Omental fat pad (tissue), 4 donors: ENCODE measurements at places on chromosomes 16 and 17. TPM values are rescaled to one million over a fixed set of nuclear protein-coding genes. Genes with fewer than 3 reads are reported as not detected.

DNA sequence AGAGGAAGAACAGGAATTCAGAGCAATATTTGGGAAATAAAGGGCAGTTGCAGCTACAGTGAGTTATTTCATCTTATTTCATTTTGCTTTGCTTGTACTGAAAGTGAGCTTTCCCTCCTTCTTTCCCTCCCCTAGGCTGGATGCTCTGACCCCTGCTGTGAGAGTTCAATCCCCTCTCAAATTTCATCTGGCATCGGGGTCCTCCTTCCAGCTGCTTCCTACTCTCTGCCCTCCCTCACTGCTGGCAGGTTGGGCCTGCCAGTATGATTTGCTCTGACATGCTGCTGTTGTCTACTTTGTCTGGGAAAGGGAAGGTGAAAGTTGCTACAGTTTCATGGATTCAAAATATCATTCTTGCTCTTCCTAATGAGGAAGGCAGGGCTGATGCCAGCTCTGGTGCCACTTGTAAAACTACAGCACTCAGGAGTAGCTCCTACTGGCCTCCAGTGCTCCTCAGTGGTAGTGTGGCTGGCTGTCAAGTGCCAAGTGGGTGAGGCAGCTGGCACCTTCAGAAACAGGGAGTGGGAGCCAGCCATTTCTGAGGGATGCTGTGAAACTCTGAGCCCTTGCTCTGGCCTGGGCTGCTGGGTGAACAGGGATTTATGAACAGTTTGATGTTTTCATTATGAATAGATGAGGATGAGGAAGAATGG lies 408.6 kb downstream of the HAPSTR1 start:
- no peak for DNase-seq

DNA sequence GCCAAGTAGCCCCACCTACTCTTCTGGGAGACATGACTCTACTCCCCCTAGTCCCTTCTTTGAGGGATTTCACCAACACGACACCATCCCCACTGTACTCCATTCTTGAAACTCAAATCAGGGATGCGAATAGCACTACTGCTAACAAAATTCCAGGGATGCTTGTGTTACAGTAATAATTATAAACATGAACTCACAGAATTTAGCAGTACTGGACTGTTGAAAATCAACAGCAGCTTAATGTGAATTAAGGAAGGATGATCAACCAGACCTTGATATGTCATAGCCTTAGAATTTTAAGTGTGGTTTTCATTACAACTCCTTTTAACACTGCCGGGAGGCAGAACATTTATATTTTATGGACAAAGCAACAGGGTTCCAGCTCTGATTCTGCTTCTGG lies 37.9 kb downstream of the AMFR start:
- no peak for DNase-seq

DNA sequence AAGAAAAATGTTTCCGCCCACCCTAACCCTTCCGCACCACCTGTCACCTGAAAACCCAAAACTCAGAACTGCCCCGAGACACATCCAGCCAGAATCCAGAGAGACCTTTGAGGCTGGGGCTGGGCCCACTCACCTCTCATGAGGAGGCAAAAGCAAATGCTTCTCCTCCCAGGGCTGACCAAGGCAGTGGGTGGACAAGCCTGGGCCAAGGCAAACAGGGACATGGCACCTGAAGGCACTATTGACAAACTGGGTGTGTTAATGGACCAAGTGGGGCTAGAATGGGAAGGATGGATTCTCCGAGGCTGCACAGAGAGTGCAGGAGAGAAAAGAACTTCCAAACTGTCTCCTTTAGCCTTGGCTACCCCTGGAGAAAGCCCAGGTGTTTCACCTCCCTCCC lies 54.4 kb downstream of the SOX9 start:
- no peak for DNase-seq

The TP53TG3 gene
- total RNA-seq = not detected

DNA sequence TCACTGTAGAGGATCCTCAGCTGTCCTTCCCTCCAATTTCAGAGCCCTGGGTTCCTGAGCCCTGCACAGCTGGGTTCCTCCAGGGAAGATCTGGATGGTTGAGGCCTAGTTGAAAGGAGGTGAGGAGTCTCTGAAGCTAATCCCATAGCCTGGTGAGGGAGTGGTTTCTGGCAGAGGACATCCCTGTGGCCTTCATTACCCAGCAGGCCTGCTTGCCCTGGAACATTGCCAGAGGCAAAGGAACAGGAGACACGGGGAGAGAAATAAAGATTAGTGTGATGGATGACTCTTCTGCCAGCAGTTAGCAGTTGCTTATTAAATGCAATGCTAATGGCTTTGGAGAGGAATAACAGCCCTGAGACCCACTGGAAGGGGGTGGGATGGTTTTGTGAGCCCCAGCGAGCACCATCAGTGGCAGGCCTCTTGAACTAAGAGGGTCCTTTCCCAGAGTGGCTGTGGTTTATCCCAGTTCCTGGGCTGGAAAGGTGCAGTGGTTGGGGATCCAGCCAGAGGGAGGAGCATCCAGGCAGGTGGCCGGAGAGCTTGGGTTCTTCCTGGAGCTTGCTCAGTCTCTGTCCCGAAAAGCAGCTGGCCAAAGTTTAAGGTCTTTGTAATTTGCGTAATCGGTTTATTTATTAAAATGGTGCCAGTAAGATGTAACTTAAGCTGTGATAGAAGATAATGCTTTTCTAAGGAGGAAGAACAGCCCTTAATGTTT lies 209.7 kb downstream of the CCDC182 start:
- DNase-seq = no peak

DNA sequence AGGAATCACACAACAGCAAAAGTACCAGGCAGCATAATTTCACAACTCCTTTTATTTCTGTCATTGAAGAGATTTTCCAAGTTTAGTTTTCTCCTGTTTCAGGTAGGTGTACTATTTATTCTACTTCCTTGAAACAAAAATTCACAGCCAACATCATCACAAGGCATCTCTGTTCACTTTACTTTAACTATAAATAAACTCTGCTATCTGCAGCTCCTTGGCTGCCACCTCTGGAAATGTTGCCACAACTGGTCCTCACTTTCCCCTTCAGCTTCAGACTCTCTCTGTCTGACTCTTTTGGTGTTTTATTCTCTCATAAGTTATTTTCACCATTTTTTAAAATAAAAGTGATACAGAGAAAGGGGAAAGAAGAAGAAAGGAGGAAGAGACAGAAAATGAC lies 27.9 kb upstream of the KIF2B start:
- no peak for DNase-seq

The PHLPP2 gene
- total RNA-seq = 21.5 TPM

DNA sequence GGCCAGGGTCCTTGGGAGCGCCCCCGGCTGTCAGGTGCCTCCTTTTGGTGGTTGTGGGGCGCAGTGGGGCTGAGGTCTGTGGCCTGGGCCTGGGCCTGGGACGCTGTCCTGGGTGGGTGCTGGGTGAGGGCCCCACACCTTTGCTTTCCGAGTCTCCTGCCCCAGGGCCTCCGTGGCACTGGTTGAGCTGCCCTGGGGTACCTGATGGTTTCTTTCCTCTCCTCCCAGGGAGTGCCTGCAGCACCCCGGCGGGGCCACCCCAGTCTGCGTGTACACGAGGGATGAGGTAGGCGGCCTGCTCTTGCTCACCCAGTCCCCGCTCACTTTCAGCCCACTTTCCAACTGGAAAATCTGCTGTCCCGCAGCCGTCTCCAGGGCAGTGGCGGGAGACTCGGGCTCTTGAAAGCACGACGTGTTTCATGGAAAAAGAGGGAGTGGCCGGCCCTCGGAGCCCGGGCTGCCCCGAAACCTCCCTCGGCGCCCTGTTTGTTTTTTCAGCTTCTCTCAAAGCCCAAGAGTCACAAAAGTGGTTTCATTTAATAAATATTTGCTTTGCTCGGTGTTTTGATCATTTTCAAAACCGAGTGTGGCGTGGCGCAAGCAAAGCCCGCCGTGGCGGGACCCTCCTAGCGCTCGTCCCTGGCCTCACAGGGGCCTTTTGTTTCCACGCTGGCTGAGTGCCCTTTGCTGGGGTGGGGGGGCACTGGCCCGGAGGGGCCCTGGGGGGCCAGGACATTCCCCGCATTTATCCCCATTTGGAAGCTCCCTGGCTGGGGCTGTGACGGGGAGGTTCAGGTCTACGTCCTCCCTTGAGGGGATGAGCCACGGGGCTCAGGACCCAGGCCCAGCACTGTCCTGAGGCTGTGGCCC lies 17.4 kb downstream of the ASPSCR1 start:
- DNase-seq = no peak

The METTL2A gene
- total RNA-seq = 12.6 TPM

GRCh38 chr17:77786740-77787505 lies 171.6 kb upstream of the TNRC6C start:
- DNase-seq = no peak

GRCh38 chr17:46179375-46179999 lies 13.7 kb downstream of the KANSL1 start:
- no peak for DNase-seq

The AGRP gene
- not detected for total RNA-seq

- no peak for DNase-seq
Observed at GRCh38 chr16:73036074-73036826, 11.7 kb downstream of the ZFHX3 start.

DNA sequence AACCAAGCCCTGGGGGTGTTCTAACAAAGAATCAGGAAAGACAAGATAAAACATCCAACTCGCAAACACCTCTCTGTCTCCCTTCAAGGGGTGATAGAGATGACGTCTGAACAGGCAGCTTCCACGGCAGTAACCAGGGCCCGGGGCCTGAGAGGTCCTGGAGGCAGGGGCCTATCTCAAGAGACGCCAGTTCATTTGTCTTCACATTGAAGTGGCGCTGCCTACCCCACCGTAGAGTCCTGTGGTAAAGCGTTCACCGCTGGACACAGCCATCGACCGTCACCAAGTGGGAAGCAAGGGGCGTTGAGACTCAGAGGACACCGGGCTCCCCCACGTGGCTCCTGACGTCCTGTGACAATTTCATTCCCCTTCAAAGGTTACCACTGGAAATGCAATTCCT lies 21.4 kb downstream of the UTS2R start:
- DNase-seq = no peak

DNA sequence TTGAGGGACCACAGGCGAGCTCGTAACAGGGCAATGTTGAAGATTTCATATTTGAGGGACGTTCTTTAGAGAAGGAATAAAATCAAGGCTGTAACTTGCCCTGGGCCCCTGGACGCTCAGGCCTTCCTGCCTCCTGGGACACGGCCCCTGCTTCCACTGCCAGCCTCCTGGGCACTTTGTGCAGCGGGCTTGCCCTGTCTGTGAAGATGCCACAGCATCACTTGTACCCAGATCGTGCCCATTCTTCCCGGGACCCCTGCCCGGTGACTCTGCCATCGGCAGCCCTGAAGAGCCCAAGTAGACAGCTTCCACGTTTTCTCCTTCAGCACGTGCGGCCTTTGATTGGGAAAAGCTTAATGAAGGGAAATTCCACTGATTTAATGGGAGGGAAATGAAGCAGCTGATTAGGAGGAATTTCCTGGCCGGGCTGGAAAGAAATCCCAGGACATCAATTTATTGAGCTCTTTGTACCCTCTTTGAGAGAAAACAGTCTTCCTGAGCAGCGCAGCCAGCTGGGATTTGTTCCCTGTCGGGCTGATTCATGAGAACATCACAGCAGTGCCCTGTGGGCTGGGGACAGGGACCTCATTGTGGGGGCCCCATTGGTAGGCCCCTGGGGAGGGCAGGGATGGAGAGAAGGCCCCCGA lies 71.5 kb downstream of the CRISPLD2 start:
- no peak for DNase-seq

The KRTAP1-5 gene
- not detected for total RNA-seq

DNA sequence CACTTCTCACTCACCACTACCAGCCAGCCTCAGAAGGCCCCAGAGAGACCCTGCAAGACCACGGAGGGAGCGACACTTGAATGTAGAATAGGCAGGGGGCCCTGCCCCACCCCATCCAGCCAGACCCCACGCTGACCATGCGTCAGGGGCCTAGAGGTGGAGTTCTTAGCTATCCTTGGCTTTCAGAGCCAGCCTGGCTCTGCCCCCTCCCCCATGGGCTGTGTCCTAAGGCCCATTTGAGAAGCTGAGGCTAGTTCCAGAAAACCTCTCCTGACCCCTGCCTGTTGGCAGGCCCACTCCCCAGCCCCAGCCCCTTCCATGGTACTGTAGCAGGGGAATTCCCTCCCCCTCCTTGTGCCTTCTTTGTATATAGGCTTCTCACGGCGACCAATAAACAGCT lies 5.1 kb upstream of the PDK2 start:
- DNase-seq = no peak

DNA sequence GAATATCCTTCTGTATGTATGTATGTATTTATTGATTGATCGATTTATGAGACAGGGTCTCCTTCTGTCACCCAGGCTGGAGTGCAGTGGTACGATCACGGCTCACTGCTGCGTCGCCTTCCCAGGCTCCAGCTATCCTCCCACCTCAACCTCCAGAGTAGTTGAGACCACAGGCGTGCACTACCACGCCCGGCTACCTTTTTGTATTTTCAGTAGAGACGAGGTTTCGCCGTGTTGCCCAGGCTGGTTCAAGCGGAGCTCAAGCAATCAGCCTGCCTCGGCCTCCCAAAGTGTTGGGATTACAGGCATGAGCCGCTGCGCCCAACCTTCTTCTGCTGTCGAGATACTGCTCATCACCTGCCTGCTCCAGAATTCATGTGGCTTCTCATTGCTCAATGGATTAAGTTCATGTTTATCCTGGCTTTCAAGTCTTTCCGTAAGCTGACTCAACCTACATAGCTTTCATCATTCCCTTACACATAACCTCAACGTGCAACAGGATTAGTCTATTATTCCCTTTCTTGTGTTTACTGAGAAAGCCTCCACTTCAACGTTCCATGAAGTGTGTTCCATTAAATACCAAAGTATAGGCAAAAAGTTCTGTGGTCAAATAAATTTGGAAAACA lies 13.6 kb downstream of the TAC4 start:
- no peak for DNase-seq

DNA sequence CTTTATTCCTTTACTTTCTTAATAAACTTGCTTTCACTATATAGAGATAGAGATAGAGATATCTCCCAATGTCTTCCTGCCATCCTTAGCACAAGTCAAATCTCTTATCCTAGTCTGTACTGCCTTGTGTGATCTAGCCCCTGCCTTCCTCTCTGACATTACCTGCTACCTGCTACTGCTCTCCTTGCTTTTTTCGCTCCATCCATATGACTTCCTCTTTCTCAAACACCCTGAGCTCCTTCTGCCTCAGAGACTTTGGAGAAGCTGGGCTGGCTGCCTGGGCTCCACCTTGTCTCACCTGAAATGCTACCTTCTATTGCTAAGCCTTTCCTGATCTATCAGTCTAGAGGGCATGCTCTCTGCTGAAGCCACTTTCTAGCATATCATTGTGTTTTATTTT lies 24.7 kb upstream of the WSB1 start:
- no peak for DNase-seq

The SLC39A11 gene
- total RNA-seq = 28.2 TPM

The DHRS7C gene
- total RNA-seq = not detected

The ITGAD gene
- 0.47 TPM for total RNA-seq

The PPP1R27 gene
- total RNA-seq = not detected

The GCGR gene
- not detected for total RNA-seq

GRCh38 chr16:87209808-87210512 lies 107.2 kb downstream of the C16orf95 start:
- DNase-seq = no peak

GRCh38 chr16:20441191-20441590 lies 10.1 kb upstream of the ACSM2A start:
- no peak for DNase-seq
